ENCODE measurements at places on chromosomes 5 and 9.

- DNase-seq, result no peak
These were observed 48.0 kb downstream of the ELL2 start for GRCh38 chr5:95913663-95914062.

- DNase-seq, result no peak
These were observed 17.6 kb upstream of the HEXB start for GRCh38 chr5:74667396-74667795.

DNA sequence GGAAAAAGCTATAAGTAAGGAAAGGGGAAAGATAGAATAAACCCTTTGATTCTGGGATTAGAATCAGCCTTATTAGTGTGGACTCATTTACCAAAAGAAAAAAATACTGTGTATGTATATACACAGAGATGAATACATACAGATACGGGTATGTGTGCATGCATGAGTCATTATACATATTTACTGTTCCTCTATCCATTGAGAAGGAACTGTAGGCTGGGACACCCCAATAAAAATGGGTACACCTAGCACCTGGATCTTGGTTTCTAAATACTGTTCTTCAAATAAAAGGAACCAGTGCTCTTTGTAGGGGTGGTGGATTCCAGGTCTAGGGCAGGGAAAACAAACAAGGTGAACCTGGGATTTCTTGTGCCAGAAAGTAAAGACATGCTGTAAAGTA is 48.3 kb downstream of the WHRN start:
- no peak for DNase-seq

- no peak for DNase-seq
These were observed 89.9 kb upstream of the ADAMTSL1 start for GRCh38 chr9:18384066-18384465.

- DNase-seq, result no peak
These were observed 383.3 kb downstream of the YTHDC2 start for GRCh38 chr5:113896789-113897188.

DNA sequence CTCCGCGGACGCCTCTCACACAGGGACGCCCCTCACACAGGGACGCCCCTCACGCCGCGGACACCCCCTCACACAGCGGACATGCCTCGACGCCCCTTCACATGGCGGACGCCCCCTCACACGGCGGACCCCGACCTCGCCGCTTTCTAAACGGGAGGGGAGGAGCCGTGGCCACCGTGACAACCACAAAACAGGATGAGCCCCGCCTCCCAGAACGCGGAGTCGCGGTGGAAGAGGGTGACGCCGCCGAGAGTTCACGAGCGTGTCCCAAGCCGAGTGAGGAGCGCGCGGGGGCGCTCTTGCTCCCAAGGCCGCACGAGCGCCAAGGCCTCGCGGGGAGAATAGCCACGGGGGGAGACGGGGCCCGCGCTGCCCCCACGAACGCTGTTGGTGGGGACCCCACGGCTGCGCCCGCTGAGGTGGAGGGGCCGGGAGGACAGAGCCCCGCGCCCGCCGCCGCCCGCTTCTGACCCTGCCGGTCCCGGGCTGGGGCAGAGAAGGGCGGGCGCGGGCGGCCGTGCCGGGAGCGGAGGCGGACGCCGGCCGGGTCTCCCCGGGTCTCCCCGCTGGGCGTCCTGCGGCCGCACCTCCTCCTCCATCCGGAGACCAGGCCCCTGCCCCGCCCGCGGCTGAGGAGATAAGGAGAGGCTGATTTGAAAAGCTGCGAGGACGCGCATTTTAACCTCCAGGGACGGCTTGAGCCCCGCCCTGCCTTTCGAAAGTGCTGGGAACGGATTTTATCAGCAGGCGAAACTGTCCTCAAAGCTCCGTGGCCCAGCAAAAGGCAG is 3.9 kb upstream of the NKD2 start:
- DNase-seq, result no peak

DNA sequence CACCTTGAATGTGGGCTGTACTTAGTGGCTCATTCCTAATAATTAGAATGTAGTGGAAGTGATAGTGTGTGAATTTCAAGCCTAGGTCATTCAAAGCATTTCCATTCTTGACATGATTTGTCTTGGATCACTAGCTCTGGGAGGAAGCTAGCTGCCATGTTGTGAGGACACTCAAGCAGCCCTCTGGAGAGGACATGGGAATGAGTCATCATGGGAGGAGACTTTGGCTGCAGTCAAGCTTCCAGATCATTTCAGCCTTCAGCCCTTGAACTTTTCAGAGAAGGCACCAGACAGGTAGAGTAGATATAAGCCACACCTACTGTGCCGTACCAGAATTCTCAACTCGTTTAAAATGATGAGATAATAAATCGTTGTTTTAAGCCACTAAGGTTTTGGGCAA is 506.9 kb downstream of the ZNF608 start:
- no peak for DNase-seq

- DNase-seq, result no peak
These were observed 106.7 kb upstream of the SH3GL2 start for GRCh38 chr9:17472126-17472525.

DNA sequence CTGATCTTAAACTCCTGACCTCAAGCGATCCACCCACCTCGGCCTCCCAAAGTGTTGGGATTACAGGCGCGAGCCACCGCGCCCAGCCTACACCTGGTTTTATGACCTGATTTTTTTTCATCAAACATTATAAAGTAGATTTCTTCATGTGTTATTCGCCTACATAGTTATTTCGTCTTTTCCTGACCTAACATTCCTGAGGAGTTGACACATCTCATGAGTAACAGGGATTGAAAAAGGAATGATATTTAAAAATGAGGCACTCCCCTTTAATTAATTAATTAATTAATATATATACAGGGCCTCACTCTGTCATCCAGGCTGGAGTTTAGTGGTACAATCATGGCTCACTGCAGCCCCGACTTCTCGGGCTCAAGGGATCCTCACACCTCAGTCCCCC is 20.2 kb upstream of the MTMR12 start:
- DNase-seq, result no peak

GRCh38 chr9:14400658-14400995 is 86.7 kb upstream of the NFIB start:
- DNase-seq, result peak; percentile 61

DNA sequence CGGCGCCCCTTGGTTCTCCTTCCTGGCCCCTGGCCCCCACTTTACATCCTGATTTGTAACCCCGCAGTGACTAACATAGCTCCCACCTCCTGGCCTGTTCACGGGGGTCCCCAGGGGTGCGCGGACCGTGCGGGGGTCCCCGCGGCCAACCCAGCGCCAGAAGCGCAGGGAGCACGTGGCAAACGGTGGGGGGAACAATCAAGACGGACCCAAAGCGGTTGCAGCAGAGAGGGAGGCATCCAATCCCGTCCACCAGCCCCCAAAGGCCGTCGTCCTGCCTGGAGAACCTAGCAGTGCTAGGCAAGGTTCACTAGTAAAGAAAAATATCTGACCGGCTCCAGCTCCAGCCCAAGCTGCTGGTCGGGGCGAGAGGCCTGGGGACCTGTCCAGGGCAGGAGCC is 201.5 kb downstream of the AUH start:
- DNase-seq, result no peak

DNA sequence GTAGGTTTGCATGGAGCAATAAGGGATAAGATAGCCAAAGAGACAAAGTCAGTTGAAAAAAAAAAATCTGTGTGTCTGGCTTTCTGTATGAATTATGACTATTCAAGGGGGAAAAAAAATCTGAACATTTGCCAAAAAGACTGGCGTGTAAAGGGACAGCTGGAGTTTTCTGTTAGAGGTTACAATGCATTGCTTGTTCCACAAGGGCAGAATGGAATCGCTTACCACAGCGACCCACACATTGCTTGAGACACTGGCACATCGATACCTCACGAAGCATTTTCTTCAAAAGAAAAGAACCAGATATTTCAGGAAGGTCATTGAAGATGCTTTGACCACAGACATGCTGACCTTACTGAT is 327.8 kb downstream of the TMEM167A start:
- DNase-seq, result peak; percentile 40

DNA sequence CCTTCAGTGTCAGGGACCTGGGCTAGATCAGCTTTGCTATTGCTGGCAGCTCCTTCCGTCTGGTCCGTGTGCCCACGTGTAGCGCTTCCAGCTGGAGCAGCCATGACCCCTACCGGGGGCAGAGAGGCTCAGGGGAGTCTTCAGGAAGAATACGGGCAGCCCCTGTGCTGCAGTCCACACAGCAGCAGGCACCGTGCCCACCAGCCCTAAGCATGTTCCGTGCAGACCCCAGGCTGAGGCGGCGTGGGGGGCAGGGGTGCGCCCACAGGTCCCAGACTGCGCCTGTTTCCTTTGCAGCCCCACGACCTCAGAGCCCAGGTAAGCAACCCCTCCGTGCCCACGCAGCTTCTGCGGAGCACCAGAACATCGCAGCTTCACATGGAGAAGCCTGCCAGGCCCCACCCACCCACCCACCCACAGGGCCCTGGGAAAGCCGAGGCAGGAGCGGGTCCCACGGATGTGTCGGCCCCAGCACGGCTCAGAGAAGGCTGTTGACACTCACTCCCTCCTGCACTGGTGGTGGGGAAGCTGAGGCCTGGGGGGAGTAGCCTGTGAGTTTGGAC is 83.1 kb downstream of the KCNT1 start:
- DNase-seq, result no peak

DNA sequence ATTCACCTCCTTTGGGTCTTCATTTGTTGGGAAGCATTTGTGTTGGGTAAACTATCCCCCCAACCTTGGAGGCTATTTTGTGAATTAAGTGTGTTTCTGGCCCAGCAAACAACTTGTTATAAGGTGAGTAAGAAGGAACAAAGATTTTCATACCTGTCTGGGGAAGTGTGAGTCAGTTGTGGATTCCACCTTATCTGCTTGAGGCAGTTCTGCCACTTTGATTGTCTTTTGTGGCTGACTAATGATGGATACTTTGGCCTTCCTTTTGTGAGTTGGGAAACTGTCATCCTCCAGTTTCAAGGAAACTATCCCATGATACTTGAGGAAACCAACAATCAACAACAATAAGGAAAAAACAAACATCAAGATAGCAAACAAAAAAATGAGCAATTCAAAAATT is 24.6 kb upstream of the CER1 start:
- DNase-seq, result peak; percentile 64

GRCh38 chr5:90703932-90704331 is 145.3 kb downstream of the ADGRV1 start:
- DNase-seq, result no peak

DNA sequence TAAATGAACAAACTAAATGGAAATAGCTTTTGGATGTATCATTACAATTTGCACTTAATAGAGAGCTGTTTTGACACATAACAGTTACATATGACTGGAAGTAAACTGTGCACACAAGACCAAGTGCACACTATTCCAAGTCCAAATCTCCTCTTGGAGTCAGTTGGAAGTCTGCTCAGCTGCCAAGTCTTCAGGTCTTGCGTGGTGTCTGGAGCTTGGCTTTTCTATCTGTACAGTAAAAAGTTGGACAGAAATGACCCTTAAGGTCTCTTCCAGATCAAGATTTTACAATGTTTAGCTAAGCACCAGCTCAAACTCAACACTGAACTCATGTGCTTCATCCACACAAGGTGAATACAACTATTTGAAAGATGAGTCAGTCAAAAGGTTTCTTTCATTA is 456.9 kb downstream of the RASEF start:
- DNase-seq, result no peak

GRCh38 chr5:145975001-145975360 is 38.6 kb downstream of the SH3RF2 start:
- DNase-seq, result no peak

DNA sequence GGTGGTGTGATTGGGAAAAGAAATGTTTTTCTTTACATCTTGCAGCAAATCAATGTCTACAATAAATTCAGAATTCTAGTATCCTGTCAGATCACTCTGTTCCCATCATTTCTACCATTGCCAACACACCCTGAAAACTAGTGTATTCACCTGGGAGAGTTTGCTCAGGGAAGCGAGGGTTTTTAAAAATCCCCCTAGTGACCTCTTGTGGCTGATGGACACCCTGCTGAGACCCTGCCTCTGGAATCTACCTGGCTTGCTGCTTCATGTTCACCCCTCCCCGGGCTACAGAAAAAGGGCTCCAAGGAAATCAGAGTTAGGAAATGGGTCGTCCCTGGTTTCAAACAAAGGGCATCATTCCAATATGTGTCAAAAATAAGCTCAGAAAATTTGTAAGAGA is 21.4 kb upstream of the ALDOB start:
- DNase-seq, result no peak

- no peak for DNase-seq
These were observed 9.3 kb upstream of the OTULIN start for GRCh38 chr5:14655146-14655741.

GRCh38 chr5:90644132-90644531 is 85.5 kb downstream of the ADGRV1 start:
- peak; percentile 73 for DNase-seq

DNA sequence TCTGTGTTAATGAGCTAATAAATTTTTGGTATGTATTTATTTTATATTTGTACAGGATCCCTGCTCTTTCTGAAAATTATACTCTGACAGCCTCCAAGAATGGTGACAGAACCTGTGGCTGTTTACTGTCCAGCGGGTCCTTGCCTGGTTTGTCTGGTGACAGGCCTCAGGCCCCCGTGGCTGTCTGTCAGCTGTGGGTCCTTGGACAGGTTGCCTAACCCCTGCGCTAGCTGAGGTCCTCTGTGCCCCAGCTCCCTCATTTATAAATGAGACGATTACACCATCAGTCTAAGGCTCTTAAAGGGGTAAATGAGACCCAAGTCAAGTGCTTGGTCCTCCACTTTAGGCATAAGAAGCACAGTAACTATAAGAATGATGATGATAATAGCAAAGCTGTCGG is 125.1 kb upstream of the COL5A1 start:
- DNase-seq, result no peak

- DNase-seq, result peak; percentile 95
These were observed 119.8 kb upstream of the TBC1D2 start for GRCh38 chr9:98375138-98375726.

- no peak for DNase-seq
These were observed 54.5 kb downstream of the GALNT12 start for GRCh38 chr9:98861781-98862504.

DNA sequence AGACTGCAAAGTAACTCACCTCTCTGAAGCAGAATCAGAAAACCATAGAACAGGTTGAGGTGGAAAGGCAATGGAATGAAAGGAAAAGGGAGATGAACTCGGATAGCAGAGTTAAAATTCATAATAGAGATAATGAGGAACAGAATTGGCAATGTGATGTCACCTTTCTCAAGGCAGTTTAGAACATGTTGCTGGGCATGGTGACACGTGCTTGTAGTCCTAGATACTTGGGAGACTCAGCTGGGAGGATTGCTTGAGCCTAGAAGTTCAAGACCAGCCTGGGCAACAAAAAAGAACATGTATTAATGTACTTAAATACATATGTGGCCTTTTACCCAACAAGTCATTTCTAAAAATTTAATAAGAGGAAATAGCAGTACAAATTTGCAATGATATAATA is 81.6 kb upstream of the MIER3 start:
- no peak for DNase-seq
